ENCODE measurements at places on chromosomes 4 and X.

DNA sequence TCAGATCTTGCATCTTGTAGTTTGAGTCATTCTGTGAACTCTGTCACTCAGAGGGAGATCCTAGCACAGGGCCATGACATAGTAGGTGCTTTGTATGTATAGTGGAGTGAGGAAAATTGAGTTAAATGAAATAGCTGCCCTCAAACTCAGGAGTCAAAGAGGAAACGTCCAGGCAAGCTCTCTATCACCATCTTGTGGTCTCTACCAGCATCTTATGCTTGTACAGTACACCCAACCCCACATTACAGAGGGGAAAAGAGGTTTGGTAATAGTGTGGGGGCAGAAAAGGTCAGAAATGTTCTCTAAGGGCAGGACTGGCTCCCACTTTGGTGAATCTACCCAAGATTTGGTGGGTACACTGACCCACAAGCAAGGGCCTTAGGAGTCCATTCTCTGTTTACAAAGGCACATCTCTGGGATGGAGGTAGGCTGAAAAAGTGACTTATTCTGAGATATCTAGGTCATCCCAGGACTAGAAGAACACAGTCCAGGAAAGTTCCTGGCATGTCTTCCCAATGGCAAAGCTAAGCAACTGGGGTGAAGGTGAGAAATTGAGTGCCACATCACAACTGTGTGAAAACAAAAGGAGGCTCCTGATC lies 131.8 kb downstream of the OR13H1 start:
- DNase-seq, result no peak

DNA sequence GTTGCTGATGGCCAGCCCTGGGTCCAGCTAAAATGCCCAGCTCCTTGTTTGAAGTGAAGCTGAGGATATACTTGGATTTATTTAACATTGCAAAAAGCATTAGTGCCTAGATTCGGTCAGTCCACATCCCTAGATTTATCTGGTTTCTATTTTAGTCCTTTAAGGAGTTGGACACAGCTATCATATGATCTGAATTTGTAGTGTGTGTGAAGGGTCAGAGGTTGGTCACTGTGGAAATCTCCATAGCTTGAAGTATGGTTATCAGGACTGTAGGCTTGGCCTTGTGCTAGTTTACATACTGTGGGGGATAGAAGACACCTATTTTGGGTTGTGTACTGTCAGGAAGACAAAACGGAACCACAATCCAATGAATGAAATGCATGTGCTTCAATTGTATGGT lies 28.8 kb downstream of the NLGN3 start:
- no peak for DNase-seq

DNA sequence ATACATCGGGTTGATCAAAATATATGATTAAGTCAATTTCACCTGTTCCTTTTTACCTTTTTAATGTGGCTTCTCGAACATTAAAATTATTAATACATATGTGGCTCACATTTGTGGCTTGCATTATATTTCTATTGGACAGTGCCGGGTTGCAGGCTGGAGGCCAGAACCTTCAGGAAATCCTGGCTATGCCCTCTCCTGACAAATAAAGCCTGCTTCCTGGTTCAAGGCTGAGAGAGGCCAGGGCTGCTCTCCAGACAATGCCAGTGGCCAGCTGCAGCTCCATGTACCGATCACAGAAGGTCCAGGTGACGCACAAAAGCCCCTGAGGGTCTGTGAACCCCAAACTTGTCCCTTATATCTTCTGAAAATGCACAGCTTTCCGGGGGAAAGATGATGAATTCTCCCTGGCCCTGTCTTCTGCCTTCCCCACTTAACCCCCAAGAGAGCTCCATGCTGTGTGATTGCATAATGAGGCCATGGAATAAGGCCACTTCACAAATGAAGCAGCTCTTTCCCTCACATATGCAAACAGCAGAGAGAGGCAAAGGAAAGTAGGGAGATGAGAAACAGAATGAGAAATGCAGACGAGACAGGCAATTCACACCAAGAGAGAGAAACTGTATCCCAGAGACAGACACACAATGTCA lies 241.2 kb downstream of the BCOR start:
- DNase-seq, result no peak

DNA sequence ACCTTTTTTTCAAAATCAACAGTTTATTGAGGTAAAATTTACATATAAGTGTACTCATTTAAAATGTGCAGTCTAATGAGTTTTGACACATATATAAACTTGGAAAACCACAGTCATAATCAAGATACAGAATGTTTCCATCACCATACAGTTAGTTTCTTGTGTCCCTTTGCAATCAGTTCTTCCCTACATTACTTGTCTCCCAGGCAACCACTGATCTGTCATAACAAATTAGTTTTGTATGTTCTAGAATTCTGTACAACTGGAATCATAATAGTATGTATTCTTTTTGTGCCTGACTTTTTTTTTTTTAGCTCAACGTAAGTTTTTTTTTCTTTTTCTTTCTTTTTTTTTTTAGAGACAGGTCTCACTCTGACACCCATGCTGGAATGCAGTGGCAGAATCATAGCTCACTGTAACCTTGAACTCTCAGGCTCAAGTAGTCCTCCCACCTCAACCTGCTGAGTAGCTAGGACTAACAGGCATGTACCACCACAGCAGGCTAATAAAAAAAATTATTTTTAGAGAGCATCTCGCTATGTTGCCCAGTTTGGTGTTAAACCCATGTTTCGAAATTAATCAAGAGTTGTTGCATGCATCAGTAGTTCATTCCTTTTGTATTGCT lies 26.9 kb downstream of the ARFIP1 start:
- no peak for DNase-seq

- no peak for DNase-seq
These were observed 96.5 kb downstream of the CHRDL1 start for GRCh38 chrX:110699109-110699508.

- DNase-seq, result no peak
These were observed 57.8 kb upstream of the FAM47B start for GRCh38 chrX:34884817-34885216.

DNA sequence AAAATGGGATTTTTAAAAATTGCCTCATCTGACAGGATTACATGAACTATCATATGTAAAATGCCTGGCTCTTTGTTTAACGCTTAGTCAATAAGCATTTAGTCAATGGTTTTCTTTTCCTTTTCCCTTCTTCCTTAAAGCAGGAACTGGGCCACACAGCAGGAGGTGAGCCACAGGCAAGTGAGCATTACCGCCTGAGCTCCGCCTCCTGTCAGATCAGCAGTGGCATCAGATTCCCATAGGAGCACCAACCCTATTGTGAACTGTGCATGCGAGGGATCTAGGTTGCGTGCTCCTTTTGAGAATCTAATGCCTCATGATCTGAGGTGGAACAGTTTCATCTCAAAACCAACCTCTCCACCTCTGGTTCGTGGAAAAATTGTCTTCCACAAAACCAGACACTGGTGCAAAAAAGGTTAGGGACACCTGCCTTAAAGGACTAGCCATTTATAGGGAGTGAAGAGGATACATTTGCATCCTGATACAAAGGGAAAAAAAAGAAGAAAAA lies 306.1 kb downstream of the FBXW7 start:
- DNase-seq, result no peak

GRCh38 chr4:98505992-98506391 lies 152.4 kb downstream of the TSPAN5 start:
- no peak for DNase-seq

- DNase-seq, result no peak
These were observed 249.6 kb downstream of the NKX6-1 start for GRCh38 chr4:84249521-84249920.

DNA sequence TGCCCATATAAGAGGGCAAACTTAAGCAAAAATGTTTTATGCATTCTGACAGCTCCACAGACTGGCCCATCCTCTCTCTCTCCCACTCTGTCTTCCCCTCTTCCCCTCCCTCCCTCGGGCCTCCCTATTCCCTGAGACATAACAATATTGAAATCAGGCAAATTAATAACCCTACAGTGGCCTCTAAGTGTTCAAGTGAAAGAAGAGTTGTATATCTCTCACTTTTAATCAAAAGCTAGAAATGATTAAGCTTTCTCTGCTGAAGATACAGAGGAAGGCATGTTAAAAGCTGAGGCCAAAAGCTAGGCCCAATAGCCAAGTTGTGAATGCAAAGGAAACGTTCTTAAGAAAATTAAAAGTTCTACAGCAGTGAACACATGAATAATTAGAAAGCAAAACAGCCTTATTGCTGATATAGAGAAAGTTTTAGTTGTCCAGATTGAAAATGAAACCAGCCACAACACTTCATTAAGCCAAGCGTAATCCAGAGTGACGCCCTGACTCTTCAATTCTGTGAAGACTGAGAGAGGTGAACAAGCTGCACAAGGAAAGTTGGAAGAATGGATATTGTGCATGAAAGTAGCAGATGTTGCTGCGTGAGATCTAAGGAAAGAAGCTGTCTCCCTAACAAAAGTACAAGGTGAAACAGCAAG lies 54.9 kb downstream of the USO1 start:
- DNase-seq, result no peak

GRCh38 chr4:74433541-74434172 lies 11.3 kb upstream of the AREG start:
- no peak for DNase-seq

GRCh38 chr4:138407329-138407728 lies 165.2 kb upstream of the SLC7A11 start:
- DNase-seq, result no peak
